ENCODE measurements at places on chromosomes 1 and 21.

GRCh38 chr1:97314685-97315084, 593.1 kb downstream of the PTBP2 start:
- no peak for DNase-seq

- no peak for DNase-seq
Observed at GRCh38 chr1:218568962-218569550, 223.9 kb downstream of the TGFB2 start.

DNA sequence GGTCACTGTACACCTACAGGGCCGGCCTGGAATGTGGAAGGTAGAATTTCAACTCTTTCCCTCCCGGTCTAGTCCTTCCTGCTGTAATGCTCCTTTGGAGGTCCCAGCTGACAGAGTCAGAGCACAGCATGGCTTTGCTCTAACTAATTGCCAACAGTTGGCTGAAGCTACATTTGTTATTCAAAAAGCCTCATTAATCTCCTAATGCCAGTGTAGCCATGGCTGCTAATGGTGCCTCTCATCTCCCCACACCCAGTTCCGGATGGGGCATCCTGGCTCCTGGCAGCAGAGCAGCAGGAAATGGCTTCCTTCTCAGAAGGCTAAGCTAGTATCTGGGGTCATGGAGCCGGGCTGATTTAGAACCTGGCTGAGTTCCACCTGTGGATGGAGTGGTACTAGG, 18.7 kb upstream of the CAMK1G start:
- DNase-seq, result no peak

- DNase-seq, result no peak
Observed at GRCh38 chr21:21045518-21045917, 47.3 kb downstream of the NCAM2 start.

DNA sequence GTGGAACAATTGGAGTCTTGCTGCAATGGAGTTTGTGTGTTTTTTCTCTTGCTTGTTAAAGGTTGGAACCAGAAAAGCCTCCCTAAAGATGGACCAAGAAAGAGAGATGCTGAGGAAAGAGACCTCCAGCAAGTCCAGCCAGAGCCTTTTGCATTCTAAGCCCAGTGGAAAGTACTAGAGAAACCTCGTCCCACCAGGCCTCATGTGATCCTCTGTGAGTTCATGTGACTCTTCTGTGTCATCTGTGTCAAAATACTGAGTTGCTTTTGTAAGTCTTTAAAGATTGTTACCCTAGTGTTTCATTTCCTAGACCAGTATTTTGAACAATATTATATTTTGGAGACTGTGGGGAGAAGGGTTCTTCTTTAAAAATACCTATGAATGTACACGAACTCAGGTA, 12.5 kb upstream of the EFHD2 start:
- DNase-seq, result no peak

DNA sequence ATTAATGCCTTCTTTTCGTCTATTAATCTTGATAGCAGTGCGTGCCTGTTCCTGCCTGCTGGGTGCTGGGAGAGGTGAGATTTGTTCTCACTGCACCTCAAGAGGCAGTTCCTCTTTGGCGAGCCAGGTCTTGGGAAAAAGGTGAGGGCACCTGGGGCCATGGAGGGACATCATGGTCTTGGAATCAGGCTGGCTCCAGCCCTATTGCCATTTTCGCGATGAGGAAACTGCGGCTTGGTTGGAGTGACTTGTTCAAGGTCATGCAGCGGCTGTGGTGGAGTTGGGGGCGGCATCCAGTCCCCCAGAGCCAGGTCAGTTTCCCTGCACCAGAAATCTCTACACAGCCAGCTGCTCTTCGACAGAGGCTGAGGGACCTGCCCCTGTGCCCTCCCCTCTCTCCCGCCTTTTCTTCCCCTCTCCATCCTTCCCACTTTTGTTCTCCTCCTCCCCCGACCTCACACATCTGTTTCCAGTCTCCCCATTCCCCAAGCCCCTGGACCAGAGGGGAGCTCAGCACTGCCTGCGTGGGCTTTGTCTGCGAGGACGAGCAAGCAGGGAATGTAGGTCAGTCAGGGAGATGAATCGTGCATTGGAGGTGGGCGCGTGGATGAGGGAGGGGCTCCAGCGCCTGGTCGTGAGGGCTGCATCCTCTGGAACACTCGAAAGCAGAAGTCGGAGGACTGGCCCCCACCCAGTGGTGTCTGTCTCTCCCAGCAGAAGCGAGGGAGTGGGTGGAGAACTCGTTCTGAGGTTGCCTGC, 135.1 kb downstream of the ACTL8 start:
- no peak for DNase-seq

- DNase-seq, result no peak
Observed at GRCh38 chr1:178450871-178451270, 45.9 kb downstream of the CLEC20A start.

DNA sequence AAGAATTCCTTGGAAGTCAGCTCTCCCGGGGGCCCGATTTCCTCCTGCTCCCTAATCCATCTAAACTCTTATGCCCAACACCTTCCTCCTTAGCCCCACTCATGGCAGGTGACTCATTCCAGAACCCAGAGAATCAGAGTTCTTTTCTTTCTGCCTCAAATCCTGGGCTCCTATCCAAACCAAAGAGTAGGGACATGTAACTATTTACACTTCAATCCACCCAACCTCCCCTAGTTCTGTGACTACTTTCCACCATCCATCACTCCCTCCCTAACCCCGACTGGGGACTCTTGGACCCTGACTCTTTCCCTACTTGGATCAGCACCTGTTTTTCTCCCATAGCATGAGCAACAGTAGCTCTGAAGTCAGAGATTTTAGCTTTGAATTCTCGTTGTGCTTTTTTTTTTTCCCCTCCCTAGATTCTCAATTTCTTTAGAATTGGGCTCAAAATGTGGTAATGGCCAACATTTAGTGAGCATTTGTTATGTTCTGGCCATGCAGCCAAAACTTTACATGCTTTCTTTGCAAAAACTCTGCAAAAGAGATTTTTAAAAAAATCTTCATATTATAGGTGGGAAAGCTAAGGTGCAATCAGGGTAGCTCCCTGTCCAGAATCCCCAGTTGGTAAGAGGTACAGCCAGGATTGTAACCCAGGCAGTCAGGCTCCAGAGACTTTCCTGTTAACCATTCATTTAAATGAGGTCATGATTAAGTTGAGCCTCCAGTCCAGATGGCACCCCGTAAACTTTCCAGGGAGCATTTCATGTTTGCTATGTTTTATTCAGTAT, 7.5 kb upstream of the CYP4A11 start:
- no peak for DNase-seq

DNA sequence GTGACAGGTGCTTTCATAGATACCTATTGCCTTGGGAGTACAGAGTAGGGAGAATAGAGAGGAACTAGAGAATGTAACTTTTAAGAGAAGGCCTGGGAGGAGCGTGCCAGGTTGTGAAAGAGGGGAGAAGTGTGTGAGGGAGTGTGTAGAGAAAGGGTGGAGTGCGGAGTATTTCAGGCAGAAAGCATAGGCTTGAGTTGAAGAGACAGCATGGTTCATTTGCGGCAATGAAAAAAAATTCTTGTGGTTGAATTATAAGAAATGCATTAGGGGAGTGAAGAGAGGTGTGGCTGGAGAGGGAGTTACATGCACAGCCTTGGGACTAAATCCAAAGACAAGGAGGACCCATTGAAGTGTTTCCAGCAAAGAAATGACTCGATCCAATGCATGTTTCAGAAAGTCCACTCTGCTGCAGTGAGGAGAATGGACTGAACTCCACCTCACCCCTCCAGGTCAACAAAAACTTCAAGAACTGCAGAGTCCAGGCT, 81.7 kb upstream of the ADAM30 start:
- DNase-seq, result no peak

GRCh38 chr1:12407050-12407961, 177.5 kb downstream of the VPS13D start:
- no peak for DNase-seq

DNA sequence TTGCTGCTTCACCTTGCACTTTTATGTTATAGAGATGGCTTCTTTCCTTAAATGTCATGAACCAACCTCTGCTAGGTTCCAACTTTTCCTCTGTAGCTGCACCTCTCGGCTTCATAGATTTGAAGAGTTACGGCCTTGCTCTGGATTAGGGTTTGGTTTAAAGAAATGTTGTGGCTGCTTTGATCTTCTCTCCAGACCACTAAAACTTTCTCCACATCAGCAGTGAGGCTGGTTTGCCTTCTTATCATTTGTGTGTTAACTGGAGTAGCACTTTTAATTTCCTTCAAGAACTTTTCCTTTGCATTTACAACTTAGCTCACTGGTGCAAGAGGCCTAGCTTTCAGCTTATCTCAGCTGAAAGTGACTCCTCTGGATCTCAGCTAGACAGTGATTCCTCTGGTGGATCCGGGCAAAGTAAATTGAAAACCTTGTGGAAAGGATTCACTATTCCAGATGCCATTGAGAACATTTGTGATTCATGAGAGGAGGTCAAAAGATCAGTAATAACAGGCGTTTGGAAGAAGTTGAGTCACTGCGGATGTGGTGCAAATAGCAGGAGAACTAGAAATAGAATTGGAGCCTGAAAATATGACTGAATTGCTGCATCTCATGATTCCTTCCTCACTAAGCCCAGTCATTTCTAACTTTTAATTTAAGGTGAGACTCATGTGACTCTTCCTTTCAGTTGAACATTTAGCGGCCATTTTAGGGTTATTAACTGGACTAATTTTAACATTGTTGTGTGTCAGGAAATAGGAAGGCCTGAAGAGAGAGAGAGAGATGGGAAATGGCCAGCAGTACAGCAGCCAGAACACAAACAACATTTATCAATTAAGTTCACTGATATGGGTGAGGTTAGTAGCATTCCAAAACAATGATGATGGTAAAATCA, 16.2 kb upstream of the RGS1 start:
- no peak for DNase-seq

GRCh38 chr1:42322577-42322976, 12.5 kb downstream of the FOXJ3 start:
- no peak for DNase-seq

DNA sequence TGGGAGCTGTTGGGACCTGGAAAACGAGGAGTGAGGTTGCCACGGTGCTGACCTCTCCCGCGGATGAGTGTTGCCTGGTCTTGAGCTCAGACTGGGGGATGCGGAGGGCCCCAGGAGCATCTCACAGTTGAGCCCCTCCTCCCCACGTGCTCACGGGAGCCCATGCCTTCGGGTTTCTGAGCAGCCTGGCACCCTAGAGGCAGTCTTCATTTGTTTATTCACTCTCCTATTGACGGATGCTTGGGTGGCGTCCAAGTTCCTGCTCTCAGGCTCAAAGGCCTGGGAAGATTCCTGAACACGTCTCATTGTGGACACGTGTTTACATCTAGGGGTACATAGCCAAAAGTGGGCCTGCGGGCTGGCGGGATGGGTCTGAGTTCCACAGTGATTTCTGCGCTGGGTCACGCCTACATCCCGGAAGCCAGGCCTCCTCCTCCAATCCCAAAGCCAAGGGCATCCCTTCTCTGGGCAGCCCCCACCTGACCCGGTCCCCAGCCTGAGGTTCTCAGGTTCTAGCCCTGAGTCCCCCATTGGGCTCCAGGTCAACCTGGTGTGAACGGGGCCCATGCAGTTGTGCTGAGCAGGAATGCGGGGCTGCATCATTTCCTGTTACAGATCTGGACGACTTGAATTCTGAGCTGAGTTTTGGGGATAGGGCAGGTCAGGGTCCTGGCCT, 14.7 kb downstream of the WNT3A start:
- no peak for DNase-seq
